ENCODE measurements at places on chromosomes 3 and 15.

DNA sequence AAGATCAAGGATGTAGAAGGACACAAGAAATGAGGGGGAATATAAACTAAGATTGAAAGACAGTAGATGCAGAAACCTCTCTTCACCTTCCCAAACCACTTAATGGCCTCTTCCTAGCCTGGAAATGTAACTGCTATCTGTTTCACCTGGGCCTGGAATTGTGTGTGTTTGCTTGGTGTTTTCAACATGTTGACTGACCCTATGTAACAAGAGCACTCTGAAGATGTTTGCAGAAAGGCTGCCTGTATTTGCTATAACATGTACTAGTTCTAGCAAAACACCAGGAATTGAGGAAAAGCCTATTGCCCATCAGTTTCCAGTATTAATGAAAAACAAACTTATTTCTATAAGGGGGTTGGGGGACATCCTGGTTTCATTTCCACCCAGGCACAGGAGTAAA, 248.3 kb downstream of the WDR72 start:
- no peak for DNase-seq

GRCh38 chr3:20043396-20043795, 3.1 kb downstream of the KAT2B start:
- DNase-seq = no peak

GRCh38 chr3:66195347-66195783, 25.4 kb upstream of the SLC25A26 start:
- DNase-seq = peak; percentile 11

DNA sequence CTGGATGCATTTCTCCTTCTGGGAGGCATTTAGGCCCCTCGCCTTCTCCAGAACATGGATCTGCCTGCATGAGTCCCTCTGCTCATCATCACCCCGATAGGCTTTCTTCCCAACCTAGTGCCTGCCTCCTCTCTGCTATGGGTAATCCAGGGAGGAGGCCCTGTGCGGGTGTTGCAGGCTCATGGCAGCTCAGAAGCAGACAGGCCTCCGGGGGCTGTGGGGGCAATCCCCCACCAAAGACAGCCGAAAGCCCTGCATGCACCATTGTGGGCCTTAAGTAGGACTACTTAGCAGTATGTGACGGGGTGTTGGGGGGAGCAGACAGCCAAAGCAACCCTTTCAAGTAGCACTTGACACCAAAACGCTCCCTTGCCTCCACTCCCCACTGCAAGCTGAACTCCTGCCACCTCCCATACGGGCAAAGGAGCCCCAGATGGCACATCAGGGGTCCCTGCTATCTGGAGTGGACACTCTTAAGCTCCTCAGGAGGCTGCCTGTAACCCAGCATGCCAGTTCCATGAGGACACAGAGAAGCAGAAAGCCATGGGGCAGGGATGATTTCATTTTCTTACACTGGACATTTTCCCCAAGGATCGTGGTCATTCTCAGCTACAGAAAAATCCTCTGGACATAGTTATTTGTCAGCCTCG, 98.8 kb upstream of the HACD2 start:
- no peak for DNase-seq

DNA sequence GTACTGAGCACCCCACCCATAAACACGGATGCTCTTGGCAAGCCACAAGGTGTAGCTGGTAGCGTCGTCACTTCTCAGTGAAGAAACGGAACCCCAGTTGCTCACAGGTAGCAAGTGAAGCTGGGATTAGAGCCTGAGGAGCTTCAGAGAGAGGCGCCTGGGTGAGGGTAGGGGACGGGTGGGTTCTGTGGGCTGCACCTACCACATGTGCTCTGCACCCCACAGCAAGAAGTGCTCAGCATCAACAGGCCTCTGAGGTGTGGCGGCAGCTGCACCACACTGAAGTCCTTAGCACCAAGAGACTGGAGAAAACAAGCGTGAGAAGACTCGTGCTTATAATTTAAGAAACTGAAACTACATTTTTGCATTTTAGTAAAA, 9.8 kb downstream of the MAP6D1 start:
- DNase-seq = no peak

DNA sequence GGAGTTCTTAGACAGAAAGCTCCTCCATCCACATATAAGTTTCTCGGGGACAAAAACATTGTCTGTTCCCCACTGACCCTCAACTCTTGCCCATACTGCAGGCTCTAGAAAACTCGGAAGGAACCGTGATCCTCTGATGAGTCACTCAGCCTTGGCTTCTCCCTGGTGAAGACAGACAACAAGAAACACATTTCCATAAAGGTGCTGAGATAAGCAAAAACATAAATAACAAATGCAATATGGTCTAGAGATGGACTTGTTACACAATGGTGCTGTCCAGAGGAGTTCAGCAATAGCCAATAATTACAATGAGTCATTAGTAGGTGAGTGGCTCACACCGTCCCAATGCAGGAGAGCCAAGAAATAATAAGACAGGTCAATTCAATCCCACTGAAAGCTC, 43.7 kb downstream of the MAGI1 start:
- DNase-seq = no peak

DNA sequence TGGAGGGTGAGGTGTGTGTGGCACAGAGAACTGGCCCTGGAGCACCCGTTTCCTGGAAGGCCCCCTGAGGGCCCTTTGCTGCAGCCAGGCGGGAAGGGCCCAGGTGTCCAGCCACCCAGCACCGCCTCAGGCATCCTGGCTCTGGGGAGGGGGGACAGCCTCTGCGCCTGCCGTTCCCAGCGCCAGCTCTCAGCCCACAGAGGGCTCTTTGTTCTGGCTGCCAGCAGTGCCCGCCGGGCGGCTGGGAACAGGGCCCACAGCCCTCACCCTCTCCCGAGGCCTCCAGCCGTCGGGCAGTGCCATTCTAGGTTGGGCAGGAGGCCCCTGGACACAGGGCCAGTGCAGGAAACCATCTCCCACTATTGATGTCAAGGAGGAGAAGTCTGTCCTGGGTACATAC, 8.3 kb downstream of the SLC38A3 start:
- DNase-seq = no peak

DNA sequence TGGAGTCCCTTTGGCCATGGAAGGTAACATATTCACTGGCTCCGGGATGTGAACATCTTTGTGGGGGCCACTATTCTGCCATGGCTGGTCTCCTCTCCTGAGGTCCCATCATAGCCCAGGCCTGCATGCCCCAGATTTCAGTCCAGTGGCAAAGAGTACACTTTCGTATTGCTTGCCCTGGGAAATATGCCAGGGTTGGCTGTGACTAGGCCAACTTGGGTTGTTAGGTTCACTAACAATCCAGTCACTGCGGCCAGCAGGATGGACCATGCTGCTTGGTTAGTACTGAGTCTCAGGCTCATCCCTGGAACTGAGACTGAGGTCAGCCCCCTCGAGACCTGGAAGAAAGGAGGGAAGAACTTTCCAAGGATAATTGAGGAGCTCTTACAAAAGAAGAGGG, 9.8 kb upstream of the EEFSEC start:
- no peak for DNase-seq

DNA sequence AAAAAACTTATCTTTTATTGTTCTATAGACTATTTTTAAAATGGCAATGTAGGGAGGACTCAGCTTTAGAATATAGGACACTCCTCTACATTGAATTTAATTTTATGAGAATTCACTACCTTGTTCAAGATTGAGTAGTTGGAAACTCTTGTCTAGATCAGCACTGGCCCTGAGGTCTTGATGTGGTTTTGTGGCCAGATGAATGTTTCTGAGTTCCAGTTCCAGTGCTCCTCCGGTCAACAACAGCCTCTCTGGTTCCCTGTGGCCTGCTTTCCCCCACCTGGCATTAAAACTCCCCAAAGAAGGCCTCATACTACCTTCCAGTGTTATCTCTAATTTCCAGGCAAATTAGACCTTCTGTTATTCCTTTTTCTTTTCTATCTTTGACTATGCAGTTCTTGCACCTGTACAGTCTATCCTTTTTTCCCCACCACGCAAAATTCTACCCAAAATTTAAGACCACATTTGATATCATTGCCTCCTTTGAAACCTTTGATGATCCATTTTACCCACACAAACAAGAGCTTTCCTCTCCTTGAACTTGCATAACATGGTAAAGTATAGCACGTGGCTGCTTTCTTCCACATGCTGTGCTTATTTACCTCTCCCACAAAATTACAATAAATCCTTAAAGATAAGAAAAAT, 9.6 kb upstream of the ANP32A start:
- DNase-seq = no peak

GRCh38 chr3:36697229-36698001, 66.9 kb downstream of the DCLK3 start:
- no peak for DNase-seq

- no peak for DNase-seq
Measured at GRCh38 chr3:66177026-66177425, 43.8 kb upstream of the SLC25A26 start.

Data from skeletal muscle cell (primary cell).